Activated T-helper 2 cell treated with anti-CD3 and anti-CD28 coated beads, Interferon-gamma antibody, Interleukin-2, Interleukin-4, amounts not matched to agents 10 μg/mL and 5 μg/mL and 100 μg/mL, durations not matched to agents 14 hours and 24 hours and 36 hours (primary cell): ENCODE measurements at places on chromosomes 1 and 21.
A peak's percentile ranks its signal among the peaks of the same experiment; 100 is the strongest.

DNA sequence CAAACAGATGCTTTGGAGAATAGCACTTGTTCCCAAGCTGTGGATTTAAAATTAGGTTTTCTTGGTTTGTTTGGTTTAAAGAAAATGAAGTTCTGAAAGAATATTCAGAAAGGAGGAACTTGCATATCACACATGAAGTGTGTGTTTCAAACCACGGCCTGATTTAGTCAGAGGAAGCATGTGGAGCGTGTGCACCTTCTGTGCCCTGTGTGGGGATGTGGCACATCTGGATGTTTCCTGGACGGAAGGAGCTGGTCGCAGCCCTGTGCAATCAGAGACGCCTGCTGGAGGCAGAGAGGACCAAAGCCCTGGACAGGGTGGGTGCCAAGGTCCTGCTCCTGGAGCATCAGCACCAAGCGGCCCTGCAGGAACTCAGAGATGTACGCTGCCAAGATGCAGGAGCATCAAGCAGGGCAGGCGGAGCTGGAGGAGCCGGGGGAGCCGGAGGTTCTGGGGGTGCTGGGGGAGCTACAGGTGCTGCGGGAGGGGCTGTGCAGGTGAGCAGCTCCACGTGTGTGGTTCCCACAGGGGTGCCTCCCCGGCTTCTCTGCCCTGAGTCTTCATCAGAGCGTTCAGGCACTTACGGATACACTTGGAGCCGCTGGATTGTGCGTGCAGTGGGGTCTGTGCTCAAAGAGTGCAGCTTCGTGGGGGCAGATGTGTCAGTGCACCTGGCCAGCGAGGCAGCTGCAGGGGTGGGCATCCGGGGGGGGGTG, 45.7 kb downstream of the PCNT start:
- H3K4me3 ChIP-seq, result no peak overlapping the region
- no peak for DNase-seq
- H3K27me3 ChIP-seq, result no peaks in the 10 kb centered on the region
- H3K27ac ChIP-seq, result peak overlapping the region; percentile 86
- peaks cover 52% of the 10 kb centered on the region for H3K36me3 ChIP-seq

DNA sequence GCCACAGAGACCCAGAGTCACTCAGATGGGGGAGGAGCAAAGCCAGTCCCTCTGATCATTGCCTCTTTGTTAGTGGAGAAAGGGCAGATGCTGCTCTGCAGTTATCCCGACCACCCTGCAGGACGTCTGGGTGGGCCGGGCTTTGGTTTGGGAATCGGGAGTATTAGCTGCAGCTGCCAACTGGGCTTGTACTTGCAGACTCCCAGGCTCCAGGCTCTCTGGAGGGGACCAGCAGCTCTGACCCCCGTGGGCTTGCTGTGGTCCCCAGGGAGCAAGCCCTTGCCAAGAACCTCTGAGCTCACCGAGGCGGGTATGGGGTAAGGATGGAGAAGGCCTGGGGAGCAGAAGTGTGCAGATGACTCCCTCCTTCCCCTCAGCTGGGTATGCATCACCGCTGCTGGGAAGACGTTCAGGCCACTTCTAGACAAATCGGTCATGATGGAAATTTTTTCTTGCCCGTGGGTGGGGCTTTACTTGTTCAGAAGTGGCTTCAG, 21.6 kb downstream of the MAPKAPK2 start:
- H3K27me3 ChIP-seq, result no peaks in the 10 kb centered on the region
- H3K4me3 ChIP-seq, result no peak overlapping the region
- H3K36me3 ChIP-seq, result peaks cover 9% of the 10 kb centered on the region
- no peak for DNase-seq

DNA sequence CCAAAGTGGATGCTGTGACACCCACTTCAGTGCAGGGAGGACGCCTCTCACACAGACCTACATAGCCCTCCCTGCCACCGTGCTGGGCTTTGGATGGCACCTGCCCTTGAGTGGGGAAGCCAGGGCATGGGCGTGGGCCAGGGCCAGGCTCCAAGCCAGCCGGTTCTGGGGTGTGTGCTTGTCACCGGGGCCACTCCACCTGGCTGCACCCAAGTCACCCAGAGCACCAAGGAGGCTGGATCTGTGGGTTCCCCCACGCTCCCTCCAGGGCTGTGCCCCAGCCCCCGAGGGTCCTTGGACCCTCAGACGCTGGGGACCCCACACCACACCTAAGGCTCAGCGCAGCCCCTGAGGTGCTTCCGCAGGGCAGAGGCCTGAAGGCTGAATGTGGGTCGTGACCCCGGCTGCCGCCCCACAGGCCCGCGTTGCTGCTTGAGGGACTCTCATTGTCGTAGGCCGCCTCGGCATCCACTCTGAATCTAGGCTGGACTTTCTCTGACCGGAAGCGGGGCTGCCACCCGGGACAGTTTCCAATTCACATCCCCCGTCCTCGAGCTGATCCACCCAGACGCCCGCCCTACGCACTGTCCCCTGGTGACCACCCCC, 1.5 kb downstream of the MXRA8 start:
- no peaks in the 10 kb centered on the region for H3K36me3 ChIP-seq
- H3K4me3 ChIP-seq, result no peak overlapping the region
- peaks cover 6% of the 10 kb centered on the region for H3K4me1 ChIP-seq
- no peak for DNase-seq
- peaks cover 29% of the 10 kb centered on the region for H3K27me3 ChIP-seq

DNA sequence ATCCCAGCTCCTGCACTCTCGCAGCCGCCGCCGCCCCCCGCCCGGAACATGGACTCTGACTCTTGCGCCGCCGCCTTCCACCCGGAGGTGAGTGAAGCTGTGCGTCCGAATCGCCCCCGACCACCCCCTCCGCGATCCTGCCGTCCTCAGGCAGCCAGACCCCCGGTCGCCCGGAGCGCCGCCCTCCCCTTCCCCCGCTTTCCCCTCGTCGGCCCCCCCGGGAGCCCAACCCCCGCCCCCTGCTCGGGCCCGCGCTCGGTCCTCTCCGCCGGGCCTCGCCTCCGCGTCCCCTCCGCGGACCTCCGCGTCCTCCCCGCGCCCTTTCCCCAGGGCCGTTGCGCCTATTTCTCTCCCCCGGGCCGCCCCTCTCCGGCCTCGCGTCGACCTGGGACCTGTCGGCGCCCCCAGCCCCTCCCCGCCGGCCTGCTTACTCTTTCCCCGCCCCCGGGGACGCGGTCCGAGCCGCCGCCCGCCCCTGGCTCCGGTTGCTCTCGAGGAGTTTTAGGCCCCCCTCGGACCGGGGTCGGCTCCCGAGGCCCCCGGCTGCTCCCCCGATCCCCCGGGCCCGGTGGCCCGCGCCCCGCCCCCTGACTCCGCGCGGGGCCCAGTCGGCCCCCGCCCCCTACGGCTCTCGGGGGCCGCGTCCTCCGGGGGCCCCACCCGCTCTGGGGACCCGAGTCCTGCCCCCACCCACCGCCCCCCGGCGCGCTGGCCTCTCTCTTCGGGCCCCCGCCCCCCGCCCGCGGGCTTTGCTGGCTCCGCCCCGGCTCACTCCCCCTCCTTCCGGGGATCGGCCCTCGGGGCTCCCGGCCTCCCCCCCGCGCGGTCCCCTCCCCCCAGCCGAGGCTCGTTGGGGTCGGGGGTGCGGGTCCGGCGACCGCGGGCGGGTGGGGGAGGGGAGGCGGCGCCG, 743 bp downstream of the PHF13 start:
- H3K4me1 ChIP-seq, result peaks cover 14% of the 10 kb centered on the region
- H3K4me3 ChIP-seq, result peak overlapping the region; percentile 68
- peak; percentile 41 for DNase-seq
- peaks cover 5% of the 10 kb centered on the region for H3K27me3 ChIP-seq
- H3K27ac ChIP-seq, result no peak overlapping the region

GRCh38 chr1:83742446-83742845, 256.5 kb downstream of the TTLL7 start:
- H3K4me1 ChIP-seq, result peaks cover 4% of the 10 kb centered on the region
- DNase-seq, result no peak
- no peak overlapping the region for H3K27ac ChIP-seq
- no peaks in the 10 kb centered on the region for H3K27me3 ChIP-seq

DNA sequence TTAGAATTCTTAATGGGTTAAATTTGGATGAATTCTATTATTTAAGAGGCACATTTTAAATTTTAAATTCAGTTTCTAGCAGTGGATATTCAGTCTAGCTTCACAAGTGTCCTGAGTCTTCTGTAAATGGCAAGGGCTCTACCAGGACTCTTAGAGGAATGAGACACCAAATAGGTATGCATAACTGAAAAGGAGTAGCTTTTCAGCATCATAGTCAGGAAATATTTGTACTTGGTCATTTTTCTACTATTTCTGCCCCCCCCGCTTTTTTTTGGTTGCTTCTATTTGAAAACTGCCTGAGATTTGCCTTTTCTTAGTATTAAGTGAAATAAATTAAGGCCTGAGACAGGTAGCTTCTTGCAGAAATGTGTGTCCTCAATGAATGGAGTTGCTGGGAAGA, 80.2 kb downstream of the MAST2 start:
- no peak overlapping the region for H3K4me3 ChIP-seq
- H3K36me3 ChIP-seq, result no peaks in the 10 kb centered on the region
- H3K27me3 ChIP-seq, result no peaks in the 10 kb centered on the region
- no peak overlapping the region for H3K27ac ChIP-seq

GRCh38 chr1:89022167-89022959, at the start of gene GBP3:
Gene GBP3 (minus strand): TSS chr1:89022866. CDS start chr1:89020721, 2,145 bp downstream.
- DNase-seq, result no peak
- H3K4me3 ChIP-seq, result peak within 1 kb of the TSS; percentile 93
- H3K36me3 ChIP-seq, result peaks cover 52% of the 10 kb centered on the region
- H3K4me1 ChIP-seq, result peaks cover 46% of the 10 kb centered on the region

DNA sequence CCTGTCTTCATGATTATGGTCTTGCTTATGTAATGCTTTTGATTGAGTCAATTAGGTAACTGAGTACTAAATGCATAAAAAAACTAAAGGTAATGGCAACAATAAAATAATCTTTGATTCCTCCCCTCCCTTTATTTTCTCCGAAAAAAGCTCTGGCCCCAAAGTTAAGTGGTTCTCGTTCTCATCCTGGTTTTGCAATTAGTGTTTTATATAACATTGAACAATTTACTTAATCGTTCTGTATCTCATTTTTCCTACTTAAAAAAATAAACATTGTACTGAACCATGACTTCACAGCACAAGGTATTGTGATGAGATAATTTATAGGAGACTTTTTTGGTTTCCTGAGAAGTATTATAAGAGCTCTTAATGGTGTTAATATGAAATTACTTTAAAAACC, 11.3 kb downstream of the SLC22A15 start:
- no peak for DNase-seq
- H3K4me1 ChIP-seq, result no peaks in the 10 kb centered on the region
- no peaks in the 10 kb centered on the region for H3K36me3 ChIP-seq
- no peaks in the 10 kb centered on the region for H3K27me3 ChIP-seq
- no peak overlapping the region for H3K27ac ChIP-seq

DNA sequence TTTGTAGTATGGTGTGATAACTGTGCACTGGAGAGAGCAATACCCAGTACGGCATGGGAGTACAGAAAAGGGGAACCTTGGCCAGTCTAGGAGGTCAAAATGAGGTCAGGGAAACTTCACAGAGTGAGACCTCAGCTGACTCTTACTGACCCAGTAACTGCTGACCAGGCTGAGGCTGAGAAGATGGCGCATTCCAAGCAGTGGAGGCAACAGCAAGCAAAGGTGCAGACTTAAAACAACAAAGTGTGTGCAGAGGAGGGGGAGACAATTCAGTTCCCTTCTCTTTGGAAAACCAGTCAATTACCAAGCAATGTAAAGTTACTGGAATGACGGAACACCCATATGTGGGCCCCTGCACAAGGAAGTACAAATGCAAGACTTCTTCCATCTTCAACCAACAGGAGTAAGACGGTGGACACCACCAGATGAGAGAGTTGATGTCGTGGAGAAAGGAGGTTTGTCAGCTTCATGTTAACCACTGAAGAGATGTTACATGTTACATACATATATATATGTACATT, 54.6 kb upstream of the PRDX6 start:
- no peaks in the 10 kb centered on the region for H3K36me3 ChIP-seq
- peaks cover 3% of the 10 kb centered on the region for H3K4me1 ChIP-seq
- no peak overlapping the region for H3K27ac ChIP-seq
- H3K4me3 ChIP-seq, result no peak overlapping the region

GRCh38 chr1:1721201-1721600, 3.0 kb downstream of the CDK11A start:
- no peak overlapping the region for H3K4me3 ChIP-seq
- H3K36me3 ChIP-seq, result peaks cover 40% of the 10 kb centered on the region
- peaks cover 7% of the 10 kb centered on the region for H3K4me1 ChIP-seq
- no peak for DNase-seq
- H3K27ac ChIP-seq, result no peak overlapping the region

GRCh38 chr1:113804421-113805255, 7.6 kb downstream of the RSBN1 start:
- peaks cover 58% of the 10 kb centered on the region for H3K4me1 ChIP-seq
- H3K27ac ChIP-seq, result peak overlapping the region; percentile 40
- no peaks in the 10 kb centered on the region for H3K27me3 ChIP-seq

GRCh38 chr21:15895142-15896106, 165.6 kb downstream of the USP25 start:
- no peaks in the 10 kb centered on the region for H3K36me3 ChIP-seq
- H3K27me3 ChIP-seq, result no peaks in the 10 kb centered on the region
- no peaks in the 10 kb centered on the region for H3K4me1 ChIP-seq
- H3K4me3 ChIP-seq, result no peak overlapping the region
- no peak overlapping the region for H3K27ac ChIP-seq

- no peaks in the 10 kb centered on the region for H3K36me3 ChIP-seq
- H3K27ac ChIP-seq, result no peak overlapping the region
- H3K27me3 ChIP-seq, result peaks cover 4% of the 10 kb centered on the region
These were observed 19.2 kb downstream of the OLFML2B start for GRCh38 chr1:162004441-162004950.

DNA sequence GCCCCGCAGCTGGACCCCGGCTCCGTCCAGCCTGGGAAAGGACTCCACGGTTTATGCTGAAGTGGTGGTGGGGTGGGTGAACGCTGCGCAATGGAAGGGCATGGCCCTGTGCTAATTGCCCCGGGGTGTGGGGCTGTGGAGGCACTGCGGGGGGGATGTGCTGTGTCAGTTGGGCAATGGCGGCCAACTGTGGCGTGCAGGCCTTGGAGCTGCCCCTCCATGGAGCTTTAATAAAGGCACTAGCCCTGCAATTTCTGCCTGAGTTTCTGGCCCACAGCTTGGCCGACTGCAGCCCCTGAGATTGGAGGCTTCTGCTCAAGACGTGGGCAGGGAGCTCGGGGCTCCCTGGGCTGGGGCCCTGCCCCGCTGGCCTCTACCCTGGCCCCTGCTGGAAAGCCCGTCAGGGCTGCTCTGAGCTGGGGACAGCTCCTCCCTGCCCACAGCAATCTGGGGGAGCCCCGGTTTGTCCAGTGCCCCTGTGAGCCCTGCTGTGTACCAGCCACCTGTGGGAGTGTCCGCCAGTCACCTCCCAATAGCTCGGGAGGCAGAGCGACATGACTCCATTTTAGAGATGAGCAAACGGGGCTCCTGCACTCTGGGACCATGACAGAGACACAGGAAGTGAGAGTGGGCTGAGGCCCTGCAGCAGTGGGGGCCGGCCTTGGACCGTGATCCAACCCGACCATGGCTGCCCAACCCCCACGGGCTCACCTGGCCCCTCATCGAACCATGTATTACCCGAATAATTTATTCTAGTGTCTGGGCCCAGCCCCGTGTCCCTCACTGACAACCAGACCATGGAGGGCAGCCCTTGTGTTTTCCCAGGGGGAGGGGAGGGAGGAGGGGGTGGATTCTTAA, 8.7 kb upstream of the TNFRSF14 start:
- peak overlapping the region; percentile 85 for H3K4me3 ChIP-seq
- peaks cover 10% of the 10 kb centered on the region for H3K36me3 ChIP-seq
- peaks cover 15% of the 10 kb centered on the region for H3K4me1 ChIP-seq
- DNase-seq, result peak; percentile 46
